ENCODE measurements at places on chromosomes 5 and 9.

- no peak for DNase-seq
These were observed 144.9 kb downstream of the ERCC6L2 start for GRCh38 chr9:96020300-96020791.

- DNase-seq, result no peak
These were observed 10.4 kb upstream of the CXCL14 start for GRCh38 chr5:135589152-135589551.

DNA sequence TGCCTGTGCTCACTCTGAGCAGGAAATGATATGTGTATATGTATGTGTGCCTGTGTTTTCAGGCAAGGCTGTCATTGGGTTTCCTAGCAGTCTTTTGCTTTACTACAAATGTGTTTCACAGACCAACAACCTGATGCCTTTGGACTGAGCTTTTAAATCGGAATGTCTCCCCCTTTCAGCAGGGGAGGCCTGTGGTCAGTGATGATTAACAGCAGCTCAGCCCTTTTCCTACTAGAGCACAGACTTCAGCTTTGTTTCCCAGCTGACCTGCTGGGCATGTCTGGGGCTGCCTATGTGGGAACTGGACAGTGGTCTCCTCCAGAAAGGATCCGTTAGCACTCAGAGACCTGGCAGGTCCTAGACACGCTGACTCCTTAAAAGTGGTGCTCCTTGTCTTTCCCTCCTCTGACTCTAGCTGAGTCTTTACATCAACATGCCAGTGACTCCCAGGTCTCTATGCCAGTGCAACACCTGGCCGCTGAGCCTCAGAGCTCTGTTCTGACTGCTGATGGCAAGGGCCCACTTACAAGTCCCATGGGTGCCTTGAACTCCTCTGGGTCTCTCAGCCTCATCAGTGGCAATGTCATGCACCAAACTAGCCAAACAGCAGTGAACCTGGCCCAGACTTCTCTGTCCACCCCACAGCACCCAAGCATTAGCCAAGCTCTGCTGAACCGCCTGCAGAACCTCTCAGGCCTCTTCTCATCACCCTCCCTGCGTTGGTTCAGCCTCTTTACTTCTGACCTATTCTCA is 7.7 kb downstream of the MACROH2A1 start:
- DNase-seq, result no peak

GRCh38 chr5:54037205-54037604 is 273.2 kb downstream of the ARL15 start:
- DNase-seq, result no peak

- DNase-seq, result no peak
These were observed 5.5 kb upstream of the FGD3 start for GRCh38 chr9:92941861-92942260.

DNA sequence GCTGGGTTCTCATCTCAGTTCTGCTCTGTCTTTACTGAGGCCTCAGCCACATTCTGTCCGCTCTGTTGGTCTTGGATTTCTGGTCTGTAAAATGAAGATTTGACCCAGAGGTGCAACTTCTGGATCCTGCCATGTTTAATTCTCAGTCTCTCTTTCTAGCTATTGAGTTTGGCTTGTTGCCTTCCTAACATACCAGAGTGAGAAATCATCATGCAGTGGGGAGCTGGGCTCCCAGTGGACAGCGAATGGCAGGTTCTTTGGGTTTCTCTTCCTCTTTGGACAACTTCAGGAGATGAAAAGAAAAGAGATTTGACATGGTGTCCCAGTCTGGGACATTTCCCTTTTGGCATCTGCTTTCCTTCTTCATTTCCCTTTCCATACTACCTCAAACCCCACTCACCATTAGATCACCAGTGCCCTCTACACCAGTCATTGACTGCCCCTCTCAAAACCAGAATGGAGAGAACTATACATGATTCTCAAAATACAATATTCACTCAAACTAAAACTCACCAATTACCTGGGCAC is 334.7 kb downstream of the ACTL7B start:
- no peak for DNase-seq

- no peak for DNase-seq
These were observed 281.3 kb downstream of the CEMIP2 start for GRCh38 chr9:71487061-71487460.

GRCh38 chr5:16937503-16938161 is 1.5 kb upstream of the MYO10 start:
- no peak for DNase-seq

DNA sequence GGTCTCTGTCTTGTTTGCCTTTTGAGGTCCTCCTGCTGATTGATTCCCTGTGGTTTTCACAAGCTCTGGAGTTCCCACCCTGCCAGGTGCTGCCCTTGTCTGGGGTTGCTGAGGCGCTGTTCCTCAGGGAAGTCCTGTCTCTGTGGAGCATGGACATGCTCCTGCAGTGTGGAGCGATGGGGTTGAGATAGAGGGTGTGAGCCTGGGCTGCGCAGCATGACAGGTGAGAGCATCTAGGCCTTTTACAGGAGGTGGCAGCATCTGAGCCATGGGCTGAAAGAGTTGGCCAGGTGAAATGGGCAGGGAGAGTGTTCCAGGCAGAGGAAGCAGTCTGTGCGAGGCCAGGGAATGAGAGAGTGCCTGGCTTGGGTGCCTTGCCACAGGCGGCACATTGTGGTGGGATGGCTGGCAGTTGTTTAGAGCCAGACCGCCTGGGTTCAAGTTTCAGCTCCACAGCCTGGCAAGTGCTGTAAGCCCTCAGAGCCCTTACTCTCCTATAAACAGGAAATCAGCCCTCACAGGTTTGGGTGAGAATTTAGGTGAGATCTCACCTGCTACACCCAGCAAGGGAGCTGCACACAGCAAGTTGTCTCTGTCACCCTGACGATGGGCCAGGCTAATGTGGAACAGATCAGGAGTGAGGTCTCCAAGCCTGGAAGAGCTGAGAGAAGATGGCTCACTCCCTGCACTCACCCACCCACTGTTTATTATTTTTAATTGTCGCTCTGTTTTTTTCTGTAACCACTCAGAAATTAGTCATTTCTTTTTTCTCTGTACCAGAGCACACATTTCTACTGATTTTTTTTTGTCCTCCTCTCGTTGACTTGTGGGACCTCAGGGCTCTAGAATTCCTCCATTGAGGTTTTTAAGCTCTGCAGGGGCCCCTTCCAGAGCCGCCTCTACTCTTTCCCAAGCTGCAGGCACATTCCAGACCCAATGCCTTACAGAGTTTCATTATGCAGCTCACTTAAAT is 19.6 kb downstream of the TCOF1 start:
- DNase-seq, result no peak

GRCh38 chr5:57291894-57292293 is 118.0 kb downstream of the GPBP1 start:
- DNase-seq, result no peak

DNA sequence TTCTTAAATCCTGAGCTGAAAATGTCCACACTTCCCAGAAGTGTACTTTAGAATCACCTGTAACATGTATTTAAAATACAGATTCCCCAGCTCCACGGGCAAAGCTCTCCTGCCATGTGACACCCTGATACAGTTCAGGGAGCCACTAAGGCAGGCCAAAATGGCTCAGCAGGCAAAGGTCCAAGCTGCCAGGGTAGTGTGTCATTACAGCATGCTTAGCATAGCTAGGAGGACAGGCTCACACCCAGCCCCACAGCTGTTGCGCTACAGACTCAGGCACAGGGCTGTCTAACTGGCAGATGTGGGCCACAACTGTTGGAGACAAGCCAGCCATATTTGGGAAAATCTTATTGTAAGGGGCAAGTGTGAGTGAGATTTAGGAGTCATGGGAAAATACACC is 73.0 kb downstream of the C9orf85 start:
- DNase-seq, result no peak

DNA sequence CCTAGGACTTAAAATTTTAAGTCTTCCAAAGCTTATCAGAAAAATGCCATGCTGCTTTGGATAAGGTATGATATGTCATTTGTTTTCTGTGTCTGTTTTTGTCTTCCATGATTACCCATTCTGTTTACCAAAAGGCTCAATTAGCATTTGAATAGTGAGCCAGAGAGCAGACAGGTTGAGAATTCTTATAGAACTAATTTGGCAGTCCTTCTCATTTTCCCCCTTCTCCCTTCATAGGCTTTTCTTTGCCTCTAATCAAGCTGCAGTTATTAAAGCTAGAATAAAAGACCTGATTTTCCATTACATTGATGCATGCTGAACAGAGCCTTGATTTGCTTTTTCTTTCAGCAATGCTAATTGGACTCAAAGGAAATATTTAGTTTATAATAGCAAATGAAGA is 993.0 kb downstream of the MAT2B start:
- DNase-seq, result no peak

DNA sequence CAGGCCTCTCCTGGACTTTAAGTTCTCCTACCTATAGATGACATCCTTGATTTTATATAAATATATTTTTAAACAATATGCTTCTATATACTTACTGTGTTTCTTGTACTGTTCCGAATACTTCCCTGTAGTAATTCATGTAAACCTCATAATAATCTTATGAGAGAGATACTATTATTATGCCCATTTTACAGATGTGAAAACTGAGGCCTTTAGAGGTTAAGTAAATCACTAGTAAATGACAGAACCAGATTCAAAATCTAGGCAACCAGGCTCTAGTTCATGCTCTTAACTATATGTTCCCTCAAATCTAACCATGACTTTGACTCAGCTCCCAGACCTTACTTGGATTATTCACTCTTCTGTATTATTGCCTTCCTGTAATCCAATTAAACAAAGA is 243.0 kb upstream of the NR4A3 start:
- no peak for DNase-seq

GRCh38 chr5:123180178-123180577 is 91.1 kb downstream of the PRDM6 start:
- DNase-seq, result no peak

- no peak for DNase-seq
These were observed 197.0 kb downstream of the FBN2 start for GRCh38 chr5:128341056-128341455.

DNA sequence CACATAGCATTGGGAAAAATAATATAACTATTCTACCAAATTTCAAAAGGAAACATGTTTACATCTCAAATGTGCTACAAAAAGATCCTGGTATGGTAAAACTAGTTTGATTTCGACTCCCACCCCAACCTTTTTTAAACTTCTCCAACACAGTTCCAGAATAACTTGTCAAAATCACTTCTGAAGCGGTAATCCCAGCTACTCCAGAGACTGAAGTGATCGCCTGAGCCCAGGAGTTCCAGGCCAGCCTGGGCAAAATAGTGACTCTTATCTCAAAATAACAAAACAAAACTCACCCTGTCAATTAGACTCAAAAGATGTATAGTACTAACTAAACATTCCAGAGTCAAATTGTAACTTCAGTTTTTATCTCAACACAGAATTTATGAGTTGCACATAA is 71.3 kb upstream of the RNF38 start:
- no peak for DNase-seq

GRCh38 chr5:164637931-164638521 is 1132.6 kb downstream of the MAT2B start:
- DNase-seq, result no peak

DNA sequence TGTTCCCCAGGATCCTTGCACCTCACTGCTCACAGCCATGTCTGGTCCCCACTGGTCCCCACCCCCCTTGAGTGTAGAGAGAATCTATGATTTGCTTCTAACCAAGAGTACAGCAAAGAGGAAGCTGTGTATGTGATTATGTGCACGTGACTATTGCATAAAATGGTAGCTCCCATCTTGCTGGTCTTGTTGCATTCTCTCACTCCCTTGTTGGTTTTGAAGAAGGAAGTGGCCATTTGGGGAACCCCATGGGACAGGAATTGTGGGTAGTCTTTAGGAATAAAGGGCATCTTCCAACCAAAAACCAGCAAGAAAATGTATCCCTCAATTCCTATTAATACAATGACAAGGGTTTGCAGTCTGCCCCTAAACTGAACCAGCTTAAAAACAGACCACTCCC is 5.2 kb upstream of the FCN2 start:
- no peak for DNase-seq

DNA sequence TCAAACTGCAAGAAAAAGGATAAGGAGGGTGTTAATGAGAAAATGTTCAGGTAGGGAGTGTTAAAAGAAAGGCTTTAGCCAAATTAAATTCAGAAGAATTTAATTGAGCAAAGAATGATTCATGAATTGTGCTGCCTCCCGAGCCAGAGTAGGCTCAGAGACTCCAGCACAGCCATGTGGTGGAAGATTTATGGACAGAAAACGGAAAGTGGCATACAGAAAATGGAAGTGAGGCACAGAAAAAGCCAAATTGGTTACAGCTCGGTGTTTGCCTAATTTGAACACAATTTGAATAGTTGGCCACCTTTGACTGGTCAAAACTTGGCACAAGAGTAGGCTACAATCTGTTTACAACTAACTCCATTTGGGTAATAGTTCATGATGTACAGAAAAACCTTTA is 9.6 kb upstream of the SLC30A5 start:
- DNase-seq, result no peak

DNA sequence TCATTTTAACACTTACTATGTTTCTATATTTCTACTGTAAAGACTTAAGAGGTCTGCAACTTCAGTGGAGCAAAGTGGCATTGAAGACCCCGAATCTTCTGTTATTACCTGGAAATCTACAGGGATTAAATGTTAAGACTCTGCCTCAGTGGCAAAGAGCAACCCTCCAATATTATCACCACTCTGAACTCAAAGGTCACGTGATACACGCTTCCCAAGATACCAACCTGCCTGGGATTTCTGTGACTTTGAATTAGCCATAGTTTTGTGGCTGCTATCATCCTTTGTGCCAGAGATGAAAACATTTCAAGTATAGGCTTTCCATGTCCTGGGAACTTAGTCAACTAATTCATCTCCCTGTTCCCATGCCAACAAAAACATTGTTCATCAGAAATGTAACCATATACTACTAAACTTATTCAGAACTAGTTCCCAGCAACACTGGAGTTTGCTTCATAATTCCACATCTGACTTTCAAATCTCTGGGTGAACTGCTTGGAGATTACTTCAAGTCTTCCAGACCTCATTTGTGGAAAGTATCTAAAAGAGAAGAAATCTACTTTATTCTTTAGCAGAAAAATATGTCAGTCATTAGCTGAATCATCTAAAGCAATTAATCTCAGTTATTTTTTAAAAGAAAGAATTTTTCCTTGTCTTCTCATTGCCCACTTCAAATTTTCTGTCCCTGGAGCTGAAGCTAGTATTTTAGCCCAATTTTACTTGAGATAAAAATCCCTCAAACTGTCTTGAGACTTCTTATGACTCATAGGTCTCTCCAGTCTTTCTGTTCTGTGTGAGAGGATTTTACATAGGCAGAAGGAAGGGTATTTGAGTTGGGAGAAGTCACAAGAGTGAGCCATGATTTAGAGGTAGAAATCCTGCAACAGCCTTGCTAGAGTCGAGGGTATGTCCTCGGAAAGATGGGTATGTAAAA is 83.0 kb downstream of the ZNF462 start:
- DNase-seq, result no peak

DNA sequence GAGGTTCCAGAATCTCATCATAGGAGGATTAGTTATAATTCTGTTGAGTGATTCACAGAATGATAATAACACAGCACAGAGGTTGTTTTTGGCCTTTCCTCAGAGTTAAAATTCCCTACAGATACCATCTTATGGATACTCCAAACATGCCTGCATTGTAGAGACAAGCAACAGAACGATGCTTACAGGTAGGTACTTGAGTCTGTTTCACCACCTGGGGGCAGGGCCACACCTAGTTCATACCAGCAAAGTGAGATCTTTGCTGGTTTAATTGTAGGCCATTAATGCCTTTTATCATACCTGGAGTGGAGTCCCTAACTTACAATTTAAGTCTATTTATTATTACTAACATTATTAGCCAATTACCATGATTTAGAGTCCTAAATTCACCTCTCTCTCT is 416.5 kb upstream of the TLE4 start:
- no peak for DNase-seq

Data from activated gamma-delta T cell treated with anti-CD3 and anti-CD28 coated beads, Interleukin-2, amount 50 U/mL, for 16 hours (primary cell).